ENCODE measurements at places on chromosomes 7 and 10. TPM values are rescaled to one million over a fixed set of nuclear protein-coding genes. Genes with fewer than 3 reads are reported as not detected.

DNA sequence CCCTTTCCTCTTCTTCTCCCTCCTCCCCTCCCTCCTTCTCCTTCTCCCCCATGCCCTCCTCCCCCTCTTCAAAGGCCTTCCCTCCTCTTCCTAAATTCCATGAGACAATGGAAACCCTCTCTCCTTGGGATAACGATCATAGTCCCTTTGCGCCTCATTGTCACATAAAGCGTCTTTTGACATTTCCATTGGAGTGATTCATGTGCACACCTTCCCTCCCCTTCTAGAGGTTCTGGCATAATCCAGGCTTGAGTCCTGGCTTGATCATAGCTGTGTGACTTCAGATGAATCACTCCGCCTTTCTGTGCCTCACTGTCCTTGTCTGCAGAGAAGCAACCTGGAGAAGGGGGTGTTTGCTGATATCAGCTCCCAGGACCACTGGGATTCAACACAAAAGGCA is 204.2 kb downstream of the TNS3 start:
- DNase-seq: no peak

DNA sequence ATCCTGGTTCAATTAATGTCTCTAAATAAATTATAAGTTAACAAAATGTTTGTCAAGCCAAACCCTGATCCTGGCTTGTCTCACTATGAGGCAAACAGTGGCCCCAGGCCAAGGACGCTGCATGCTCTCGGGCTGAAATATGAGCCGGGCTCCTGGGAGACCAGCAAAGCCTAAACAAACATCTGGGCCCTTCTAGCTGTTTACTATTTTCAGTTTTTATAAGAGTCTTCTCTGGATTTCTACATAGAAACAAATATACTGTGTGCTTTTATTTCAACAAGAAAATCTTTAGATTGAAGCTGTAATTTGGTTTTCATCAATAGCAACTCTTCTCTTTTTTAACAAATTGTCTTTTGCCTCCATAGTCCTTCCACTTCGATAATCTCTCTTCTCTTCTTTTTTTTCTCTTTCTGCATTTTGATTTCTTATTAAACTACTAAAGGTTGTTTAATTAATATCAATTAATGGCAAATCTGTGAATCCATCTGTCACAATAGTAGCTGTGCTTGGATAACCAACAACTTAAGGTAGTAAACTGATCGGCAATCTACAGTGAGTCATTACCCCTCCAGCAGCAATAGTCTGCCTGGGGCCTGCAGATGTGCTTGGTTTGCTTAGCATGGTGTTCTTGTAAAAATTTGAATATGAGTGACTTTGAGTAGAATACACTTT is 83.3 kb upstream of the DNAJC1 start:
- peak; percentile 92 for DNase-seq

GRCh38 chr7:130649004-130649790 is 19.4 kb downstream of the COPG2 start:
- no peak for DNase-seq

DNA sequence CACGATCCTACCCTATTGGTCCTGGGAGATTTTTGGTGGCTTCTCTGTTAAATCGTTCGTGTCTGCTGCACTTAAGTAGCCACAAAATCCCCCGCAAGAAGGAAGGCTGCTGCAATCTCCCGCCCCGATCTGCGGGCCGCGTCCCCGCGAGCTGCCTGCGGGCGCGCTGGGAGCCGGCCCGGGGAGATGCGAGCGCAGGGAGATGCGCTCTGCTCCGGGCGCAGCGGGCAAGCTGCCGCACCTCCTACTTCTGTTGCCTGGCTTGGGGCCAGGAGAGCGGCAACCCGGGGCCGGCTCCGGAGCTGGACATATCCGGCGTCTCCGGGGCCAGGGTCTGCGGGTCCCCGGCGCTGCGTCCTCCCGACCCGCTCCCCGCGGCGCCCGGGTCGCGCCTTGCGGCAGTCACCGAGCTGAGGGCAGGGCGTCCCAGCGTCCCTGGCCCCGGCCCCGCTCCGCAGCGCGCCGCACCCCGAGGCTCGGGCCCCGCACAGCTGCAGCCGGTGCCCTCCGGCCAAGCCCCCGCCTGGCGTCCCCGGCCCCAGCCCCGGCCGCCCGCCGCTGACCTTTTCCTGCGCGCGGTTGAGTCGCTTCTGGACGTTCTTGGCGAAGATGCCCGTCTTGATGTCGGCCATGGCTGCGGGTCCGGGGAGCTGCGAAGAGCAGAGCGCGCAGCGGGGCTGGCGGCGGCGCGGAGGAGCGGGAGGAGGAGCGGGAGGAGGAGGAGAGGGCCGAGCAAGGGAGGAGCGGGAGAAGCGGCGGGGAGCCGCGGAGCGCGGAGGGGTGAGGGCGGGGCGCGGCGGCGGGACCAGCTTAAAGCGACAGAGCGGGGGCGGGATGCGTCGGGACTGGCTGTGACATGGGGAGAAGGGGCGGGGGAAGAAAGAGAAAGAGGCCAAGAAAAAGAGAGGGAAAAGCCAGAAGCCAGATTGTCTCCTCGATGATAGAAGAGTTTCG is at the start of gene AMPH:
Gene AMPH (minus strand): TSS at position 654 of the 954 bp plus-strand sequence. CDS start 22 bp downstream, at position 632.
- DNase-seq: peak; percentile 88

- DNase-seq: no peak
These were observed 2.4 kb upstream of the PSMG3 start for GRCh38 chr7:1572111-1572822.

DNA sequence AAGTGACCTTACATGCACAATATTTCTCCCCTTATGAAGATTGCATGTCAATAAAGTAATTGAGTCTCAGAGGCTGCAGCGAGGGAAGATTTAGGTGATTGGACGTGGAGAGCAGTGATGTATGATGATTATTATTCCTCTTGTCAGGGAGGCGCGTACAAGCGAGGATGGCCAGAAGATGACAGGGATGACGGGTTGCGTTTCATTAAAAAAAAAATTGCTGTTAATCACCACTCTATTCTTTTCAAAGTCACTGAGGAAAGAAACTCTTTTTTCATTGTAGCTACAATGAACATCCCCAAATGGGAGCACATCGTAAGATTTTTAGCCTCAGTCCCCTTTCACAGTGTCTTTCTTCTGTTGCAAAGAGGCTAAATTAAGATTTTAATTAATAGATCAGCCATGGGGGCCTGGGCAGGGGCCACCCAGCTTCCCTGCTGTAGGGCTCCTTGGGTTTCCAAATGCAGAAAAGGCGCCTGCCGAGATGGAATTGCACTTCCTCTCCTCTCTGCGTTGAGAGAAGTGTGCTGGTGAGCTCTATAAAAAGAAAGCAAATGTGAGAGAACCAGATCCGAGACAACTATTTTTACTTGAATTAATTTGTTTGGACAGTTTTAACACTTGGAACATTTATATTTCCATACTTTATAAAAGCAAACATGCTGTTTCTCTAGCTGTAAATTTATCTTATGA is 998.1 kb downstream of the LRMDA start:
- DNase-seq: peak; percentile 58

GRCh38 chr7:19030281-19030680 is 87.2 kb downstream of the TWIST1 start:
- no peak for DNase-seq

- no peak for DNase-seq
These were observed 23.5 kb downstream of the CNOT4 start for GRCh38 chr7:135486261-135486920.

DNA sequence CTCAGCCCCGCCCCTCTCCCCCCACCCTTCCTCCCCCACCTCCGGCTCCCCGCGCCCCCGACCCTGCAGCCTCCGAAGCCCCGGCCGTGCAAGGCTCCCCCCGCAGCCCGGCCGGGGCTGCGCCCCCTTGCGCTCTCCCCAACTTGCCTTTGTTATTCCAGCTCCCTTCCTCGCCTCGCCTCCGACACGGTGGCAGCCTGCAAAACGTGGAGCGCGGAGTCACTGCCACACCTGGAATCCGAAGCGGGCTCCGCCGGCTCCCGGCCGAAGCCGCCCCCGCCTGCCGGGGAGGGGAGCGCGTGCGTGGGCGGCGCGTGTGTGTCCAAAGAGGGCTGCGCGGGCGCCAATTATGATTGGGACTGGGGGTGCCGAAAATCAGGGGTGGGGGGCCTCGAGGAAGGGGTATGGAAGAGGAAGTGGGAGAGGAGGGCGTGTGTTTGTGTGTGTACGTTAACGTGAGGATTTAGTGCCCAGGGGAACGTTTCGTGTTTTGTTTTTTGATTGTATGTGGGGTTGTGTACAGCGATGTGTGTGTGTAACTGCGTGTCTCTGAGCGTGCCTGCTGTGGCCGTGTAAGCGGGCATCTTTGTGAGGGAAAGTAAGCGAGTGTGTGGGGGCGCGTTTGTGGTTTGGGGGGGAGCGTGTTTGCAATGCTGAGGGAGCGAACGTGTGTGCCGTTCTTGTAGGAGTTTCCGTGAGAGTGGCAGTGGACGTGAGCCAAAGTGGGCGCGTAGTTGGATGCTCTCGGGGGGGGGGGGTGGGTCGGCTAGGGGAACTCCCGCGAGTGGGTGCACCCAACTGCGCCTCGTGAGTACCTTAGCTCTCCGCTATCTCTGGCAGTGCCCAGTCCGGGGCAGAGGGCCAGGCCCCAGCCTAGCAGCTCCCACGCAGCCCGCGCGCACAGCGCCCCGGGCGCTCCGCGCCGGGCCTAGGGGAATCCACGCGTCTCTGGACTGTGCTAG is 1.2 kb upstream of the ZMIZ1 start:
- DNase-seq: peak; percentile 98

DNA sequence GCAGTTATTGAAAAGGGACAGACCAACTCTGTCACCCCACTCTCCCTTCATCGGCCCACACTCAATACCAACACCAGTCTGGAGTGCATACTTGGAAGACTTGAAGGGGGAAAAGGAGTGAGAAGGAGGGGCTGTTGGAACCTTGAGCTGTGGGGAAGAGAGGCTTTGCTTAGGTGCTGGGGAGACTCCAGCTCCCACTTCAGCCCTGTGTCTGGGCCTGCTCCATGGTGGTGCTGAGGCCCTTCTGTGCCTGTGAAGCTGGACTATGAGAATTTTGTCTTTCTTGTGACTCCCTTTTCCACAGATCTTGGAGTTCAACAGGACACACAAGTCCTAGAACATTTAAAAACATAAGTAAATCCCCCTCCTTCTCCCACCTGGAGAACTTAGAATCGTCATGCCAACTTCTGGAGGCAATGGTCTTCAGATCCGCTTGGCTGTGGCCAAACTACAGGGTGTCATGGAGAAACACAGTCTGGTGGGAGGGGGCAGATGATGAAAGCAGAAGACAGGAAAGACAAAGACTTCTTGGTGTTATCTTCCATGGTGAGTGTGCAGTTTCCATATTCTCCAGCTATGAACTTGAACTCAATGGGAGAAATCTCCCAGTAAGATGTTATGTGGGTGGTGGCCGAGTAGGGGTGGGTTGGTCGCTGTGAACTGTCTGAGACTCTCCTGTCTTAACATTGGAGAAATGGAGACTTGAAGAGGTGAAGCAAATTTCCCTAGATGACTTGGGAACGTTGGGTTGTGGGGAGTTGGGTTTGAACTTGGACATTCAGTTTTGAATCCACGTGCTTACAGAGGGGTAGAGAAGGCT is 18.4 kb upstream of the GIMAP8 start:
- DNase-seq: no peak

DNA sequence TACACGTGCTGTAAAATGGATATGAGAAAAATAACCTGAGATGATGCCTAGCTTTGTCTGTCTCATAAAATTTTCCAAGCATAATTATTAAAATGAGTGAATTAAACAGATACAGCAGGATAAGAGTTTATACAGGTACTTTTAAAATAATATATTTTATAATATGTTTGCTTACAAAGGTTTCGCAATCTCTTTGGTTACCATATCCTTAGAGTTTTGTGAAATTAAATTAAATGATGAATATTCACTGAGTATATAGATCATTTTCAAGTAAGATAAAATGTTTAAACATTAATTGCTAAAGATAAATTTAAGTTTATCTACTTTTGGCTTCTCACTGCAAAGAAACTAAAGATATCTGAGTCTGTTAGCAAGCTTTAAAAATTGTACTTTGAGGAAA is 11.4 kb downstream of the SHTN1 start:
- DNase-seq: no peak

DNA sequence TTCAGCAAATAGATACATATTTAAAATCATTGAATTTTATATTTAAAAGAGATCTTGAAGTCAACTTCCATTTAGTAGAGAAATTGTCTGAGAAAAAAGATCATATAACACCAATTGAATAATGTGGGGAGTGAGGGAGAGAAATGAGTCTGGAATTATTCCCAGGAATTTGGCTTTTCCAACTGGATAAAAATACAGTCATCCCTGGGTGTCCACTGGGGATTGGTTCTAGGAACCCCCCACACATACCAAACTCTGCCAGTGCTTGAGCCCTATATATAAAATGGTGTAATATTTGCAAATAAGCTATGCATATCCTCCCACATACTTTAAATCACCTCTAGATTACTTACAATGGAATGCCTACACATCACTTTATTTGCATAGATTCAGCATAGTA is 162.8 kb upstream of the SEMA3C start:
- DNase-seq: no peak

DNA sequence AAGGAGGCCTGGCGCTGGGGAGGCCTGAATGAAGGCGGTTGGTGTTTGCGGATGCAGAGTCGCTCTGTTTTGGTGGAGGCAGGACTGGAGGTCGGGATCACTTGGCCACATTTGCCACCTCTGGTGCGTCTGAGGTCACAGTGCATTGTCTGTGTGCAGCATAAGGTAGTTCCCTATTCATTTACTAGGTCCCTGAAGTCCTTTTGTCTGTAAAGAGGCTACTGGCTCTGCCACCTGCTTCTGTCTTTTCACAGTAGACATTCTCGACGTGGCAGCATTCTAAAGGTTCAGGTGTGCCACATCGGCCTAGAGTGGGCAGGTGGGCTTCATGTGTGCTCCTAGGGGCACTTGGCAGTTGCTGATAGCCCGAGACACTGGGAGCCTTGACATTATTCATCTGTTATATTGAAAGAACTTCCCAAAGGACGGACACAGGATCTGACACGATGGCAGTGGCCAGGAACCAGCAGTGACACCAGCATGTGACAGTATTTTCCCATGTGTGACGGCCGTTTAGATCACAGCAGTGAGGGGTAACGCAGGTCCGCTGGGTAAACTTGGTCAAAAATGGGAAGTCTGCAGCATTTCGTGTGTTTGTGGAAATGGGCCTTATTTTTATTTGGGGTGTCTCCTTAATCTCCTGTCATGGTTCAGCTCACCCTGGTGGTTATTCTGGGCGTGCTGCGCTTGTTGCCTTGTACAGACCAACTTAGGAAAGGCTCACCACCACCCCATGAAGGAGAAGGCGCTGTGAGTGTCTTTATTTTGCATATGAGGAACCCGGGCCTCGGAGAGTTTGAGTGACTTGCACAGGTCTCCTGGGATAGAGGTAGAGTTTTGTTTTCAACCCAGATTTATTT is 5.9 kb downstream of the MGMT start:
- DNase-seq: no peak

GRCh38 chr7:91103363-91103762 is 160.9 kb upstream of the FZD1 start:
- no peak for DNase-seq

- DNase-seq: no peak
These were observed 208.4 kb downstream of the FANK1 start for GRCh38 chr10:126104767-126105166.

HOXA13 gene
- total RNA-seq: 29.0 TPM

FAM180A gene
- 5.8 TPM for total RNA-seq

ATE1 gene
- 25.8 TPM for total RNA-seq

PRDX3 gene
- total RNA-seq: 91.7 TPM

GAD2 gene
- total RNA-seq: not detected

SBDS gene
- total RNA-seq: 96.9 TPM
